ENCODE measurements at places on chromosomes 2 and 18.

- DNase-seq: no peak
Measured at GRCh38 chr18:47120428-47120827, 29.9 kb downstream of the HDHD2 start.

DNA sequence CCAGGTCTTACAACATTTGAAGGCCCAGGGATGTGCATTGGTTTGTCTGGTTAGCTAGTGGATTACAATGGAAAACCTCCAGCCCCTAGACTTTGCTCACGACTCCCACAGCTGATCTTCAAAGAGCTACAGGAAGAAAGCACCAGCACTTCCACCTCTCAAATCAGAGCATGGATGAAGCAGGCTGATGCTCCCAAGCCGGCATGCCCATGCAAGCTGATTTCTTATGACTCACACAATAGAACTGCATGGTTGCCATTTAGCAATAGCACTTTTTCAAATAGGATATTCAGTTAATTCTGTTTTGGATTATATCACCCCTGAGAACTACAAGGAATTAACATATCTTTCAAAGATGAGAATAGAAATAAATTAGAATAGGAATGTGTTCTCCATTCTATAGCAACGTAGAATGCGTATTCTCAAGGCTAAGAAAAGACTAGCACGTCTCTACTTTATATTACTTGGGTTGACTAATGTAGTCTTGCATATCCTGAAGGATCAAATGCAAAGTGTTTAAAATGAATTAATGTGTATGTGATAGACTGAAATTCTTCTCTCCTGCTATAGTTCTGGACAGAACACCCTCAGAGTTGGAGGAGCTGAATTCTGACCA lies 292.4 kb downstream of the TRIB2 start:
- DNase-seq: no peak

- DNase-seq: no peak
Measured at GRCh38 chr2:62343636-62344337, 147.9 kb downstream of the B3GNT2 start.

GRCh38 chr2:16025211-16025875 lies 85.0 kb downstream of the MYCN start:
- DNase-seq: no peak

- DNase-seq: no peak
Measured at GRCh38 chr18:70135604-70136003, 69.9 kb downstream of the RTTN start.

GRCh38 chr18:12933327-12933726 lies 14.5 kb upstream of the SEH1L start:
- DNase-seq: no peak

- no peak for DNase-seq
Measured at GRCh38 chr2:215668378-215668775, 232.5 kb upstream of the FN1 start.

DNA sequence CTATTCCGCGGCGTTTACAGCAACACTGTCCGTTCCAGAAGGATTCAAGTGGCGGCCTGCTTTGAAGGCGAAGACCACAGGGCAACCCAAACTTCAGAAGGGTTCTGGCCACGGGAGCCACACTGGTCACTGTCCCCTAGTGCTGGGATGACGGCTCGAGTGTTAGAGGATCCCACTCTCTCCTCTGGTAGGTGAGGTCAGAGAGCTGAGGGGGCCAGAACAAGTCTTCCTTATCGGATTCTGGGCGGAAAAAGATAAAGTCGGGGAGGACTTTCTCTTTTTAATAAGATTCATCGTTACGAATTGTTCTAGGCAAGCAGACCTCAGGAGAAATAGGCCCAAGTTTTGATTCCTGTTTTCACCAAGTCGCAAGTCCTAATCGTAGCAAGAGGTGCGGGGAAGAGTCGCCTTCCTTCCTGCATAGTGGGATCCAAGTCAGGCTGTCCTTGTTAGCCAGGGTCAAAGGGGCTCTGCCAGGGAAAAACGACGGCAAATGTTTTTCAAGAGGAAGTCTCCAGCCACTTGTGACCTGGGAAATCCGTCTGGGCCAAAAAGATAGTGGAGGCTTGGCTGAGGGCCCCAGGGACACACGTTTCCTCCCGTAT lies 864 bp upstream of the MYL12A start:
- no peak for DNase-seq

Measured in NCI-H510A treated with DMSO at 0.1 percent for 48 hours (cell line).